ENCODE measurements at places on chromosomes 12 and 14. TPM values are rescaled to one million over a fixed set of nuclear protein-coding genes. Genes with fewer than 3 reads are reported as not detected.

The DNAH10 gene
- 0.22 TPM for polyA plus RNA-seq

The PNN gene
- 28.8 TPM for polyA plus RNA-seq

The CMKLR1 gene
- not detected for polyA plus RNA-seq

The SLCO1B1 gene
- not detected for polyA plus RNA-seq

The RNASE9 gene
- not detected for polyA plus RNA-seq

The USP30 gene
- 11.2 TPM for polyA plus RNA-seq

The CD27 gene
- polyA plus RNA-seq: 0.07 TPM

The GAS2L3 gene
- polyA plus RNA-seq: 4.7 TPM

The IQSEC3 gene
- 0.10 TPM for polyA plus RNA-seq

The CIROP gene
- 0.37 TPM for polyA plus RNA-seq

The GRIP1 gene
- 0.17 TPM for polyA plus RNA-seq

The TAMALIN gene
- polyA plus RNA-seq: 5.3 TPM

The KRT77 gene
- polyA plus RNA-seq: not detected

The NPAS3 gene
- polyA plus RNA-seq: not detected

The SMIM41 gene
- not detected for polyA plus RNA-seq

The NUBPL gene
- 4.7 TPM for polyA plus RNA-seq

The DEPDC4 gene
- polyA plus RNA-seq: 0.39 TPM

The ZNF605 gene
- 3.9 TPM for polyA plus RNA-seq

The RIPK3 gene
- not detected for polyA plus RNA-seq

The HCAR2 gene
- not detected for polyA plus RNA-seq

The OVCH1 gene
- polyA plus RNA-seq: 0.05 TPM

The KLHDC2 gene
- 27.0 TPM for polyA plus RNA-seq

The EPYC gene
- polyA plus RNA-seq: not detected

The E2F7 gene
- polyA plus RNA-seq: 6.0 TPM

The RAPGEF3 gene
- polyA plus RNA-seq: 2.0 TPM

The SYT10 gene
- polyA plus RNA-seq: not detected

The IL31 gene
- polyA plus RNA-seq: not detected

The DBX2 gene
- not detected for polyA plus RNA-seq

The BMAL2 gene
- polyA plus RNA-seq: 11.0 TPM

The BBOF1 gene
- 1.6 TPM for polyA plus RNA-seq

The OR6S1 gene
- polyA plus RNA-seq: not detected

All from IMR-90 (cell line).